ENCODE measurements at places on chromosomes 11 and 22.

DNA sequence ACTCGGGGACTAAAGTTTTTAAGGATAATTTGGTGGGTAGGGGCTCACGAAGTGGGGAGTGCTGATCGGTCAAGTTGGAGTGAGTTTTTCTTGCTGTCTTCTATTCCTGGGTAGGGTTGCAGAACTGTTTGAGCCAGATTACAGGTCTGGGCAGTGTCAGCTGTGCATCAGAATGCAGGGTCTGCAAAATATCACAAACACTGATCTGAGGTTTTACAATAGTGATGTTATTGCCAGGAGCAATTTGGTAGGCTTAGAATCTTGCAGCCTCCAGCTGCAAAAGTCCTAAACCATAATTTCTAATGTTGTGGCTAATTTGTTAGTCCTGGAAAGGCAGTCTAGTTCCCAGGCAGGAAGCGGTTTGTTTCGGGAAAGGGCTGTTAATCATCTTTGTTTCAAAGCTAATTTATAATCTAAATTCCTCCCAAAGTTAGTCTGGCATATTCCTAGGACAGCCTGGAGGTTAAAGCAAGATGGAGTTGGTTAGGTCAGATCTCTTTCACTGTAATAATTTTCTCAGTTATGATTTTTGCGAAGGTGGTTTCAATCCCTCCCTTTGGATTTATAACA, 39.7 kb upstream of the CALCA start:
- no peak for DNase-seq

DNA sequence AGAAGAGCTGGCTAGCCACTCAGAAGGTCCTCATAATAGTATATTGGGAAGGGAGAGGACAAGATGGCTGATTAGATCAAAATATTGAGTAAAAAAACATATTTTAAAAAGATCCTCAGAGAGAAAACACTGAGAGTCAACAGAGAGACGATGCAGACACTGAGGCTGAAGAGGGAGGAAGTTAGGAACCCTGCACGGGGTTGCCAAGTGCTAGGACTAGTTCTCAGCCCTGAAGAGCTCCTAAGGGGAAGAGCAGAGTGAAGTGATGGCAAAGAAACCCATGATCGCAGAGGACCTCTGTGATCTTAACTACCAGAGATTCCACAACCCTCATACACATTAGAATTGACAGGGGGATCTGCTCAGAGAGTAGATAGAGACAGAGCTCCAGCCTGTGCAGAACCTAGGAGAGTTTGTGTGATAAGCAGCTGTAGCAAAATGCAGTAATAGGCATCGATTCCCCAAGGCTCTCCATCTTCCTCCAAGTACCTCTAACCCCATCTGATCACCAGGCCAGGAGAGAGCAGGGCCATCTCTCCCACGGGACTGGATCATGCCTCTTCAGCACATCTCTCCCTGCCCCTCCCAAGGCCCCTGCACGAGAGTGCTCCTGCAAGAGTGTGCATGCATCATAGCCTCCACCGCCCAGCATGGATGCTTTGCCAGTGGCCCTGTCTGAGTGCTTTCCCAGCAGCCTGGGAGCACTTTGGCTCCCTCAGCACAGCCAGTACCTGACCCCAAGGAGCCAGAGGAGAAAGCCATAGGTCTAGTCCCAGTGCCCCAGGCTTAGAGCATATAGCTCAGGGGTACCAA, 41.2 kb upstream of the ARL14EP start:
- DNase-seq: peak; percentile 79

DNA sequence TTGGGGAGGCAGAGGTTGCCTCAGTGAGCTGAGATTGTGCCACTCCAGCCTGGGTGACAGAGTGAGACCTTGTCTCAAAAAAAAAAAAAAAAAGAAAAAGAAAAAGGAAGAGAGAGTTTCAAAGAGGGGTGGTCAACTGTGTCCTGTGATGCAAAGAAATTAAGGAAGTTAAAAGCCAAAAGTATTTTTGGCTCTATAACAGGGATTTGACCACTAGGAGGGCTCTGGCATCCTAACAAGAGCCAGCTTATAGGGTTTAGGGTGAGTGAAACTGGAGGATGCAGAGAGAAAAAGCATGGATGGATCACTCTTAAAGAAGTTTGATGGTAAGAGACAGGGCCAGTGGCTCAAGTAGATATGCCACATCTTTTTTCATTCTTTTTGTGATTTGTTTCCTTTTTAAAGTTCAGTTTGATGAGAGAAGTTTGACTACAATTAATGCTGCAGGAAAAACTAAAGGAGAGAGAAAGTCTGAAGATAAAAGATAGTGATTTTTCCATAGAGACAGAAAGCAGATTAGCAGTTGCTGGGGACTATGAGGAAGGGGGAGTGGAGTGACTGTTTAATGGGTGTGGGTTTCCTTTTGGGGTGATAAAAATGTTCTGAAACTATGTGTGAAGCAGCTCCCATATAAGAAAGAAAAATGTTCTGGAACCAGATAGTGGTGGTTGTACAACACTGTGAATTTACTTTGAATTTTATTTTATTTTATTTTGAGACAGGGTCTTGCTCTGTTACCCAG, 11.1 kb upstream of the MICAL2 start:
- no peak for DNase-seq

- DNase-seq: no peak
These were observed 478 bp downstream of the FAU start for GRCh38 chr11:65121447-65121864.

DNA sequence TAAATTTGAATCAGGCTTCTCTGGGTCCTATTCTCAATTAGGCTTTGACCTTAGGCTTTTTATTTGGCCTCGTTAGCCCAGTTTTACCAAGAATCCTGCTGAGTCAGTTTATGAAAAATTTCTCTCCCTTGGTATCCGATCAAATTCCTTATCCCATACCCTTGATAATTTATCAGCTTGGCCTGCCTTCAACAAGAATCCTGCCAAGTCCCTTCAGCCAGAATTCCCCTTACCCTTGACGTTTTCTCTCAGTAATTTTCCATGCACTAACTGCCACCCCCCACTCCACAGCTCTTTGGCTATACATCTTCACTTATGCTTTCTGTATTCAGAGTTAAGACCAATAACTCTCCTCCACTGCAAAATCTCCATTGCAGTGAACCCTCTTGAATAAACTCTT, 811.0 kb upstream of the CCDC90B start:
- no peak for DNase-seq
